ENCODE measurements at places on chromosomes 7 and 10.
A peak's percentile ranks its signal among the peaks of the same experiment; 100 is the strongest.

- no peak for DNase-seq
These were observed 322.3 kb downstream of the ZNF716 start for GRCh38 chr7:57772126-57772924.

GRCh38 chr7:120988591-120989256 lies at the start of gene CPED1:
TSS of gene CPED1 (plus strand) at chr7:120988711. CDS start at chr7:120989622, 911 bp downstream.
- DNase-seq = peak; percentile 77

GRCh38 chr7:23894892-23895569 lies 185.0 kb downstream of the STK31 start:
- DNase-seq = no peak

- DNase-seq = no peak
These were observed 8.8 kb downstream of the ITGB1 start for GRCh38 chr10:32949221-32949678.

GRCh38 chr7:125529249-125529648 lies 599.6 kb upstream of the POT1 start:
- no peak for DNase-seq

GRCh38 chr7:12770227-12770975 lies 83.0 kb downstream of the ARL4A start:
- no peak for DNase-seq

- no peak for DNase-seq
These were observed 478.6 kb upstream of the KLF6 start for GRCh38 chr10:4263601-4263921.

GRCh38 chr7:51455948-51456347 lies 139.3 kb upstream of the COBL start:
- no peak for DNase-seq

- DNase-seq = no peak
These were observed 37.4 kb upstream of the ITGB8 start for GRCh38 chr7:20293336-20293735.

GRCh38 chr7:46058086-46058823 lies 137.2 kb upstream of the IGFBP3 start:
- DNase-seq = no peak
